ENCODE measurements at places on chromosomes 11 and 22.
A peak's percentile ranks its signal among the peaks of the same experiment; 100 is the strongest.

DNA sequence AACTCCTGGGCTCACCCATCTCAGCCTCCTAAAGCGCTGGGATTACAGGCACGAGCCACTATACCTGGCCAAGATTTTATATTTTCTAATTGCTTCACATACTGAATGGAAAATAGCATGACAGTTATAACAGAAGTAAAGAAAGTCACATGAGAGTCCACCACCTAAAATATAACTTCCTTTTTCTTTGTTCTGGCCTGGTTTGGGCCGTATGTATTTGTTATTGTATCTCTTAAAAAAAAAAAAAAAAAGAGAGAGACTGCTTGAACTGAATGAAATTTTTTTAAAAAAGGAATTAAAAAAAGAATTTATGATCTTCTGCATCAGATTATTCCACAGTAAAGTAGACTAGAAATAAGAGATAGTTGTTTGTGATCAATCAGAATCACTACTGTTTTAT lies 86.0 kb upstream of the GRIK4 start:
- no peak for DNase-seq

DNA sequence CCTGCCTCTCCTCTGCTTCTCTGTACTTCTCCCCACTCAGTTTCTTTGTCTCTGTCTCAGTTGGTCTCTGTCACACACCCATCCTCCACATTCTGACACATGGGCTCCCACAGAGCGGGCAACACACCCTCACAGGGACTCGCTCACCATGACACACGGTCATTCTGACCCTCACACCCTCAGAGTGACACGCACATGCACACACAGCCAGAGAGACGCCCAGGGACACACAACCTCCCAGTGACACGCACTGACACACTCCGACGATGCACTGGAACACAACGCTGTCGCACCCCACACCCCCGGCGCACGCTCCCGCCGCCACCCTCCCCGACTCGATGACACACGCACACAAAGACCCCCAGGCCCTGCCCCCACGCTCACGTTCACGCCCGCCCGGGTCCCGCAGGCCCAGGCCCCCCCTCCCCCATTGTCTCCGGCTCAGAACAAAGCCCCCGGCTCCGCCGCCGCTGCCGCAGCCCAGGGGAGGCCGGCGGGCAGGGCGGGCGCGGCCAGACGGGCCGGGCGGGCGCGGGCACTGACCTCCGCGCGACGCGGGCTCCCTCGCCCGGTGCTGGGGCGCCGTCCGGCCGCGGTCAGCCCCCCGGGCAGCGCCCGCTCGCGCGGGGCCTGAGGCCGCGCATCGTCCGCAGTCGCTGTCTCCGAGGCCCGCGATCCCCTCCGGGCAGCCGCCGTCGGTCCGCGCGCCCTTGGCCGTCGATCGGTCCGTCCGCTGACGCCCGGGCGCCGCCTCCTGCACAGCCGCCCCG lies 404 bp downstream of the DCHS1 start:
- peak; percentile 62 for DNase-seq

DNA sequence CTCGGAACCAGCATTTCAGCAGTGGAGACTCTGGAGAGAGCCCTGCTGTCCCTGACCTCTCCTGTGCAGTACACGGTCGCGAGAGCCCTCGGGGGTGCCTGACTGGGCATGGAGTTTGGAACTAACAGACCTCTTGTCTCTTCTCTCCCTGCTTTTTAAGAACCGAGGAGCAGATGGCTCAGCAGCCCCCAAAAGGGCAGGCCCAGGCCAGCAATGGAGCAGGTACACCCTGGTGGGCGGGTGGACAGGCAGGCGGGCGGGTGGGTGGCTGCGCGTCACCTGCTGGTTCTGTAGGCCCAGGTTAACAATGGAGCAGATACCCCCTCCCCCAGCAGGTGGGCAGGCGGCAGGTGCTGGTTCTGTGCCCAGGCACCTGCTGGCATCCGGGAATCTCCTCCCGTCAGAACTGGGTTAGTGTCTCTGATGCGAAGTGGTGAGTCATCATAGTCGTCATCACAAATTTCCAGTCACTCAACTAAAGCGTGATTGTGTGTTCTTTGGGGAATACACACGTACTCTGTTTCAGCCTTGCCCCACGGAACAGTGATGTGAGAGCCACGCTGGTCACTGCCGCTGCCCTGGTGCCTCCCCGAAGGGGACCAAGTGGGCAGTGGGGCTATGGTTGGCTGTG lies 41.1 kb downstream of the GRAMD4 start:
- DNase-seq: no peak

GRCh38 chr11:33151399-33151798 lies 9.9 kb downstream of the CSTF3 start:
- DNase-seq: no peak

- DNase-seq: no peak
Observed at GRCh38 chr11:100612766-100613165, 74.3 kb upstream of the ARHGAP42 start.

DNA sequence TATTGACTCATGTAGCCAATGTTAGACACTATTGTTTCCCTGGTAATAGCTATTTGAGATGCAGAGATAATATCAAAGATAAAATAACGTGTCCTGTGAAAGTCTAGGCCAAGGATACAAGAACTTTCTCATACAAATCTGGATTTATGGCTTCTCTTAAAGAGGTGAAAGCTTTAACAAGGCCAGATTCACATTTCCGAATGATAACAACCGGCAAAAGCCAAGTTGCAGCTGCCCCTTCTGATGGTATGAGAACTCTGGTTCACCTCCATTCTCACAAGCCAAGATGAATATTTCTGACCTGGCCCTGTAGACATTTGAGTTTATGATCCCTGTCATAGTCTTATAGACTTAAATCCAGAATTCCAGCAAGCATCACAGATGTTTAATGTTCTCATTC lies 230.4 kb upstream of the ZC3H12C start:
- DNase-seq: no peak

DNA sequence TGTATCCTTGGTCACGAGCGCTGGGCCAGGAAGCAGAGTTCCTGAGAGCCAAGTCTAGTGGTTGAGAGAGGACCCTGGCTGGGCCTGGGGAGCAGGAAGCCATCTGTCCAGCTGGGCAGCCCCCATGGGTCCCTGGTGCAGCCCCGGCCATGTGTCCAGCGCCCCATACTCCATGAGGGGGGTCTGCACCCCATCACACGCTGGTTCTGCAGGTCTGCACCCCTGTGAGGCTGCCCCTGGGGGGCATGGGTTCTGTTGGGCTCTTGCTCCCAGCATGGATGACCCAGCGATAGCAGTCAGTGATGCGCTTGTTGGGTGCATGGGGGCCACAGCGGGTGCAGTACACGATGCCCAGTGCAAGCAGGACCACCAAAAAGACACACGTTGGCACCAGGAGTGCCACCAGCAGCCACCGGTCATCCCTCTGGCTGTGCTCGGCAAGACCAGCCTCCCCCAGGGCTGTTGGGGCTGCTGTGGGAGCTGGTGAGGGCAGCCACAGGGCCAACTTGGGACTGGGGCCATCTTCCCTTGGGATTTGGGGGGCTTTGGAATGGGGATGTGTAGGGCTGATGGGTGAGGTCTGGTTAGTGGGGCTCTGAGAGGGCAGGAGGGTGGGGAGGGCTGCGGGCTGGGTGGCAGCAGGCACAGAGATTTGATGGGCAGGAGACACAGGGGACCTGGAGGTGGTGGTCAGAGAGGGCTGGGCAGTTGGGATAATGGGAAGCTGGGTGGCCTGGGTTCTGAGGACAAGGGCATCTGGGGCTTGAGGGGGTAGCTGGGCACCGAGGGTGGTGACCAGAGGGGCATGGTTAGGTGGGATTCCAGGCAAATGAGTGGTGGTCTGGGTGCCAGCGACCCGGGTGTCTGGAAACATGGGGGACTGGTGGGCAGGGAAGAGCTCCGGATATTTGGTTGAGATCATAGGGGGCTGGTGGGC lies 2.0 kb downstream of the CD248 start:
- no peak for DNase-seq

All from nephron progenitor cell (in vitro differentiated cells).